ENCODE measurements at places on chromosomes 11 and 22. TPM values are rescaled to one million over a fixed set of nuclear protein-coding genes. Genes with fewer than 3 reads are reported as not detected.

DNA sequence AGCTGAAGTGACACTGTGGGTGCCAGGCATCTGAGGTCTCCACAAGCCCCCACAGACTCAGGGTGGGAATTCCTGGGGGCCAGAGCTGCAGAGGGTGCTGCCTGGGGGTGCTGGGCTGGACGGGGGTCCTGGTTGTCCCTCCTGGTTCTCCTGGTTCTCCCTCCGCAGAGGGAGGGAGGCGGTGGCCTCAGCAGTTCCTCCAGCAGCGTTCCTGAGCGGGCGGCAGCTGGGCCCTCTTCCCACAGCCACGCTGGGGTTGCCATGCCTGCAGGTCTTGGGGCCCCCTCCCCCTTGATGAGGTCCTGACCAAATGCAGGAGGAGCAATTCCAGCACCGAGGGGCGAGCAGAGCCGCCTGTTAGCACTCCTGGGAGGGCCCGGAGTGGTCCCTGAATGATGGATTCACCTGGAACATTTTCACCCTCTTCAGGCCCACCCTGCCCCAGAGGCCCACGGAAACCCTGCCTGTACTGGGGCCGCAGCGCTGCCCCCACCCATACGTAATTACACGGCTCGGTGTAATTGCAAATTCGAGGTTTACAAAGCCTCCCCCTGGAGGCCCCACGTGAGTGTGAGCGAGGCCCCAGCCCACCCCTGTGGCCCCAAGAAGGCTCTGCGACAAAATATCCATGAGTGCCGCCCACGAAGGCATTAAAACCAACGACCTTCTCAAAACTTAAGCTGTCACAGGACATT is 635 bp downstream of the C11orf21 start:
- H3K4me1 ChIP-seq = peaks cover 7% of the 10 kb centered on the region
- no peak for DNase-seq
- H3K36me3 ChIP-seq = no peaks in the 10 kb centered on the region

- no peaks in the 10 kb centered on the region for H3K36me3 ChIP-seq
- H3K27me3 ChIP-seq = peaks cover 28% of the 10 kb centered on the region
- DNase-seq = no peak
- H3K4me3 ChIP-seq = no peak overlapping the region
- no peak overlapping the region for H3K27ac ChIP-seq
Observed at GRCh38 chr22:43892183-43892894, 526 bp upstream of the PNPLA5 start.

DNA sequence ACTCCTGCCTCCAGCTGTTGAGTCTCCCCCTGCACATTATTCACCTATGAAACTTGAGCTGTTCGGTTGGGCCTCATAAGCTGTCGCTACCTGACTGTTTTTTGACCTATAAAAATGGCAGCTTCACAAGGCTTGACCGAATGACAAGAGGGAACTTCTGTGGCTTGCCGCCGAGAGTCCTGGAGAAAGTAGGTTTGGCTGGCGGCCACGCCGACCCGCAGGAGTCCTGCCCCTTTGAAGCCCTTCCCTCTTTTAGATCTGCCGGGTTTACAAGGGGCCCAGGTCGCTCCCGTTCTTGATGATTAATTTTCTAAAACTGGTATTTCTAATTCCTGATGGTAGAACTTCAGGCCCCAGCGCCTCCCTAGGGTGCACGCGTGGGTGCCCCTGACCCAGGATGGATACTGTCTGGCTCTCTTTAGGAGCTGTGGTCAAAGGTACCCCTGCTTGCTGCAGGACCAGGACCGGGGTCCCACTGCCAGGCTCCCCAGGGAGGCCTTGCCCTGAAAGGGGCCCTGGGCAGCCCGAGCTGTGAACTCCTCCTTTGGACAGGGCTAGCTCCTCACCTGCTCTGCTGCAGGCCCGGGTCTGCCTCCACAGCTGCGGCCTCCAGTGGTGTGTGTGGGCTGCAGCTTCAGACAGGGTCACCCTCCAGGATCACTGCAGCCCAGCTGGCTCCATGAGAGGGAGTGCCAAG is 171.8 kb downstream of the CTTN start:
- H3K36me3 ChIP-seq = no peaks in the 10 kb centered on the region

GRCh38 chr22:19232623-19233022 is 54.1 kb upstream of the SLC25A1 start:
- H3K27ac ChIP-seq = no peak overlapping the region
- no peak overlapping the region for H3K4me3 ChIP-seq
- H3K4me1 ChIP-seq = no peaks in the 10 kb centered on the region
- H3K27me3 ChIP-seq = no peaks in the 10 kb centered on the region
- H3K36me3 ChIP-seq = peaks cover 10% of the 10 kb centered on the region

DNA sequence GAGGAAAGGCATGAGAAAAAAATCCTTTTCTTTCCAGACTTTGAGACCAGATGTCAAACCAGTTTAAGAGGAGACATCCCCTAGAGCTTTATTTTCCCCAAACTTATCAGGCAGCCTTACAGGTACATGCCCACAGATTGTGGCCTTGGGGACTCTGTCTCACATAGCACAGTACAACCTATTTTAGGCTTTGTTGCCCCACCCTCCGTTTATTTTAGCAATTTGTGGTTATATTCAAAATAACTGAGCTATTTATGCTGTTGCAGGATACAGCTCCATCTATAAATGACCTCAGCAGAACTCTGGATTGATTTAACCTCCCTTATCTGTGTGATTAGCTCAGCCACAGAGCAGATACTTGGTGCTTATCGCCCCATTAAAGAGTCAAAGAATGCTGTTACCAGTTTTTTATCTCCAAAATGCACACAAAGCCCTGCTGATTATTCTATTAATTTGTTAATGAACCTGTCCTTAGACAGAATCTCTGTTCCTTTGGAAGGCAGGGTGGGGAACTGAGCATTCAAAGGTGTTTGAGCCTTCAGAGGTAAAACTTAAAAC is 525.2 kb downstream of the OPCML start:
- no peaks in the 10 kb centered on the region for H3K4me1 ChIP-seq
- no peaks in the 10 kb centered on the region for H3K36me3 ChIP-seq
- DNase-seq = no peak
- H3K27ac ChIP-seq = no peak overlapping the region
- H3K27me3 ChIP-seq = no peaks in the 10 kb centered on the region

DNA sequence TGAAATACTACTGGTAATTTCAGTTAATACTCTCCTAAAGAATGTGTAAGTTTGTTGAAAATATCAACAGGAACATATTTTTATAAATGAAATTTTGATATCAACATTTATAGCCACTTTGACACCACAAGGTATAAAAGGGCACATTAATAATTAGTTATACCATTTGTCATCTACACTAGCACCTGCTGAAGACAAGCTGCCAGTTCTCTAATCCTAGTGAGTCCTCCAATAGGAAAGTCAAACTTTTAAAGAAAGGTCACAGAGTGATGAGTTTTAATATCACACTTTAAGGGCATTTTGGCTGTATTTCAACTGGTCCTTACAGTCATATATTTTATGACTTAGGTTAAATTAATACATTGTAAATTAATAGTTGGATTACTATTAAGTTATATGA is 52.3 kb downstream of the APOL5 start:
- H3K4me3 ChIP-seq = no peak overlapping the region
- H3K4me1 ChIP-seq = no peaks in the 10 kb centered on the region
- H3K36me3 ChIP-seq = peaks cover 3% of the 10 kb centered on the region
- H3K27ac ChIP-seq = no peak overlapping the region
- H3K27me3 ChIP-seq = no peaks in the 10 kb centered on the region

GRCh38 chr11:40203606-40204005 is 1255.8 kb downstream of the LRRC4C start:
- no peak overlapping the region for H3K4me3 ChIP-seq
- no peaks in the 10 kb centered on the region for H3K4me1 ChIP-seq
- no peak for DNase-seq
- H3K27me3 ChIP-seq = no peaks in the 10 kb centered on the region
- H3K36me3 ChIP-seq = no peaks in the 10 kb centered on the region

- no peak overlapping the region for H3K4me3 ChIP-seq
- no peaks in the 10 kb centered on the region for H3K36me3 ChIP-seq
Observed at GRCh38 chr11:84580428-84580827, 1046.7 kb downstream of the DLG2 start.

DNA sequence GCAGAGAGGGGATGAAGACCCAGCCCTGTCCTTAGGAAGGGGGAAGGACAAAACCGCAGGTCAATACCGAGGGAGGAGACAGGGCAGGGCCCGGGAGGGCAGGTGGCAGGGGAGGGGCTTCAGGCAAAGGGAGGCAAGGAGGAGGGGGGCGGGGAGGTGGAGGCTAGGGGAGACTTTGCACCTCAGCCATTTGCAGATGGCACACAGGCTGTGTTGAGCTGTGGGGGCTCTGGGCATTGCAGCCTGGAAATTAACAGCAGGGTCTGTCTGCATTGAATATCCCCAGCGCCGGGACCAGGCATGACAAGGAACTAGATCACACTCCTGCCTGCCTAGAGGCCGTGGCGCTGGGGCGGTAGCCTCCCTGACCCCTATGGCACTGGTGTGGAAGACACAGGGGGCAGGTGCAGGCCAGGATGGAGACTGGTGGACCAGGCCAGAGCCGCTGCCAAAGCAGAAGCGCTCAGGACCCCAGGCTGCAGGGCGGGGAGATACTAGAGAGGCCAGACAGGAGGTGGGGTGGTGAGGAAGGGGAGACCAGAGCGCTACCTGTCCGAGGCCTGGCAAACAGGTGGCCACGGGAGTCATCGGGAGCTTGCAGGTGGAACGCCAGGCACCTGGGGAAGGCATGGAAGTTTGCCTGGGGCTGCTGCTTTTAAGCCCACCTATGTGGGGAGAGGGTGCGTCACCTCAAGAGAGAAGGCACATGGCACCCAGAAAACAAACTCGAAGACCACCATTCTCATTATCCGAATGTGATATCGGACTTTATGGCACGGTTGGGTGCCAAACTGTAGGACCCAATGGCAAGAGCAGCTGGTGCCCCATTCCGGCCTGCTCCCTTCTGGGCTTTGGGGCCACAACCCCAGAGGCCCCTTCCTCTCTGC is 11.5 kb downstream of the CBX6 start:
- no peak overlapping the region for H3K4me3 ChIP-seq
- no peaks in the 10 kb centered on the region for H3K4me1 ChIP-seq
- peaks cover 6% of the 10 kb centered on the region for H3K27me3 ChIP-seq
- no peak for DNase-seq
- no peak overlapping the region for H3K27ac ChIP-seq
- H3K36me3 ChIP-seq = peaks cover 6% of the 10 kb centered on the region

DNA sequence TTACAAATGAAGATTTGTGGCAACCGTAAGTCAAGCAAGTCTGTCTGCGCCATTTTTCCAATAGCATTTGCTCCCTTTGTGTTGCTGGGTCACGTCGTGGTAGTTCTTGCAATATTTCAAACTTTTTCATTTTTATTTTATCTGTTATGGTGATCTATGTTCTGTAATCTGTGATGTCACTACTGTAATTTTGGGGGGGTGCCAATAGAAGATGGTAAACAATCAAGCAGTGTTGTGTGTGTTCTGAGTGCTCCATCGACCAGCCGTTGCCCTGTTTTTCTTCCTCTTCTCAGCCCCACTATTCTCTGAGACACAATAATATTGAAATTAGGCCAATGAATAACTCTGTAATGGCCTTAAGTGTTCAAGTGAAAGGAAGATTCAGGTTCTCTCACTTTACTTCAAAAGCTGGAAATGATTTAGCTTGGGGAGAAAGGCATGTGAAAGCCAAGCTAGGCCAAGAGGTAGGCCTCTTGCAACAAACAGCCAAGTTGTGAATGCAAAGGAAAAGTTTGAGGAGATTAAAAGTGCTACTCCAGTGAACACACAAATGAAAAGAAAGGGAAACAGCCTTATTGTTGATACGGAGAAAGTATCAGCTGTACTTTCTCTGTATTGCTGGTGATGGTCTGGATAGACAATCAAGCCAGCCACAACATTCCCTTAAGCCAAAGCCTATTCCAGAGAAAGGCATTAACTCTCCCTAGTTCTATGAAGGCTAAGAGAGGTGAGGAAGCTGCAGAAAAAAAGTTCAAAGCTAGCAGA is 7.5 kb downstream of the ZC3H12C start:
- no peak overlapping the region for H3K4me3 ChIP-seq
- peaks cover 4% of the 10 kb centered on the region for H3K4me1 ChIP-seq

- no peaks in the 10 kb centered on the region for H3K27me3 ChIP-seq
- DNase-seq = peak; percentile 81
- H3K4me3 ChIP-seq = no peak overlapping the region
- H3K27ac ChIP-seq = no peak overlapping the region
- H3K36me3 ChIP-seq = no peaks in the 10 kb centered on the region
Observed at GRCh38 chr22:28547132-28547842, 132.4 kb downstream of the TTC28 start.

DNA sequence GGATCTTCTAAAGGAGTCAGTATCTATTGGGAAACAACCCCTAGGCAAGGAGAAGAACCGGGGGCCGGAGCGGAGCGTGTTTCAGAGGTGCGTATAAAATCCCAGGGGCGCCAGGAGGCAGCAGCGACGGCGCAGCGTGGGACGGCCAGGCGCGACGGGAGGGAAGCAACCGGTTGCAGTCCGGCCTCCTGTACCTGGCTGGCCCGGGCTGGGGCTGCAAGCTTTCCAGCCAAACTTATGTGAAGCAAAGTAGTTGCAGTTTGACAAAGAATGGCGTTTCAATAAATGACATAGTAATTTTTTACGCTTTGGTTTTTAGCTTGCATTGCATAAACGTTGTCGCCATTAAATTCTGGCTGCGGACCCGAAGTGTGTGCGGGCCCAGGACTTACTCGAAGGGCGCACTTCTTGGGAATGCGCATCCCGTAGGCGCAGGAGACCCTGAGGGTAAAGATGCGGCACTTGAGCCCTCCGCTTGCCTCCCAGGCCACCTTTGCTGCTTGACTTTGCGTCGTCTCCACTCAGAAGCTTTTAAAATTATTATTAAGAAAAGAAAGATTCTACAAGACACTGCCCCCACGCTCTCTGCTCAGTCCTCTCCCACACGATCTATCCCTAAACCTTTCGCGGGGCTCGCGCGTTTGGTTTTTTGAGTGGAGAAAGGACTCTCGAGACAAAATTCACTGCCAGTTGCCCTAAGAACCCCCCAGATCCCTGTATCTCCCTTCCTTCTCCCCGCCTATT is 1.6 kb upstream of the WT1 start:
- H3K4me1 ChIP-seq = no peaks in the 10 kb centered on the region
- H3K36me3 ChIP-seq = no peaks in the 10 kb centered on the region
- peaks cover 88% of the 10 kb centered on the region for H3K27me3 ChIP-seq
- no peak overlapping the region for H3K27ac ChIP-seq
- no peak for DNase-seq

DNA sequence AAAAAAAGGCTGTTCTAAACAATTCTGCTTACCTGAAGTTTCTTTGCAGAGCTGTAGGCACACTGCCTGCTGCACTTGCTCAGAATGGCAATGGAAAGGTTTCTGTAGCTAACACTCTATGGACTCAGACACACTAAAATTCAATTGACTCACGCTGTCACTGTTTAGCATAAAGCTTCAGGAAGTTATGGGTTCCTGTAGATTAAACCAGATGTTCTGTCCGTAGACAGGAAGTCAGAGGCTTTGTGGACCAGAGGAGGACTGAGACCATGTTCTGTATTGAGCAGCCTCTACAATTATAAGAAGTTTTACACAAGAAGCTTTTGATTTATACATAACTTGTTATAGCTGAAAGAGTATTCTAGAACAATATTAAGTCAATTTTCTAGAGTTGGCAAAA is 70.4 kb downstream of the GLYATL1 start:
- no peaks in the 10 kb centered on the region for H3K4me1 ChIP-seq
- DNase-seq = no peak
- no peaks in the 10 kb centered on the region for H3K36me3 ChIP-seq
- H3K27me3 ChIP-seq = no peaks in the 10 kb centered on the region
- H3K4me3 ChIP-seq = no peak overlapping the region

The ALDH3B1 gene
- 11.9 TPM for total RNA-seq

The BTG4 gene
- not detected for total RNA-seq

The MMP12 gene
- not detected for total RNA-seq

The MUC6 gene
- total RNA-seq = not detected

The DDT gene
- total RNA-seq = 58.9 TPM

The C11orf97 gene
- total RNA-seq = not detected

The VPREB1 gene
- not detected for total RNA-seq
